Activated naive CD4-positive, alpha-beta T cell treated with anti-CD3 and anti-CD28 coated beads, Interleukin-2, amount 50 U/mL, for 72 hours (primary cell): ENCODE measurements at places on chromosomes 7 and 10.
A peak's percentile ranks its signal among the peaks of the same experiment; 100 is the strongest.

DNA sequence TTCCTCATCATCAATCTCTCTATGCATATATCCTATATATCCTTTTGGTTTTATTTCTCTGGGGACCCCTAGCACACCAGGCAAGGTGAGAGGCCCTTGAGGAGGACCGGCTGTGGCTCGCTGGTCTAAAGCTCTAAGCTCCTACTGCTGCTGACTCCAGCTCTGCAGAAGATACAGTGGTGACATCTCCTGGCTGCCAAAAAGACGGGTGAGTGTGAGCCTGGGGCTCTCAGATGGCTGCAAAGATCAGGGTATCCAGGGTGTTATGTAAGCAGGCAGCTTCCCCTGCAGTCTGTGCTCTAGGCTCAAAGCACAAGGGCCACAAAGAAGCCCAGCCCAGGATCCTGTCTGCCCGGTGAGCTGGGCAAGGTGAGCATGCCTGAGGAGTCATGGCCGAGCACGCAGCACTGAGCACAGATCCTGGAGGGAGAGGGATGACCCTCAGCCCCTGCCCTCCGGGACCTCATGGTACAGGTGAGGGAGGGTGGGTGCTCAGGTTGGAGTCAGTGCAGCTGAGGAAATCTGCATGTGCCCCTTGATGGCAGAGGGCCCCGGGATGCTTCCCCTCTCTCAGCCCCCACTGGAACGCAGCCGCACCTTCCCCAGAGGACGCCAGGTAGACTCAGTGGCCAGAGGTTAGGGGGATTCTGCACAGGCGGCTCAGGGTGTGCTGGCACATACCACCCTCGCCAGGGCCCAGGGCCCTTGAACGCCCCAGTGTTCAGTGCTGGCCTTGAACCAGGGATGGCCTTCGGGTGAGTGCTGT is 95.4 kb upstream of the INSIG1 start:
- DNase-seq, result peak; percentile 51

DNA sequence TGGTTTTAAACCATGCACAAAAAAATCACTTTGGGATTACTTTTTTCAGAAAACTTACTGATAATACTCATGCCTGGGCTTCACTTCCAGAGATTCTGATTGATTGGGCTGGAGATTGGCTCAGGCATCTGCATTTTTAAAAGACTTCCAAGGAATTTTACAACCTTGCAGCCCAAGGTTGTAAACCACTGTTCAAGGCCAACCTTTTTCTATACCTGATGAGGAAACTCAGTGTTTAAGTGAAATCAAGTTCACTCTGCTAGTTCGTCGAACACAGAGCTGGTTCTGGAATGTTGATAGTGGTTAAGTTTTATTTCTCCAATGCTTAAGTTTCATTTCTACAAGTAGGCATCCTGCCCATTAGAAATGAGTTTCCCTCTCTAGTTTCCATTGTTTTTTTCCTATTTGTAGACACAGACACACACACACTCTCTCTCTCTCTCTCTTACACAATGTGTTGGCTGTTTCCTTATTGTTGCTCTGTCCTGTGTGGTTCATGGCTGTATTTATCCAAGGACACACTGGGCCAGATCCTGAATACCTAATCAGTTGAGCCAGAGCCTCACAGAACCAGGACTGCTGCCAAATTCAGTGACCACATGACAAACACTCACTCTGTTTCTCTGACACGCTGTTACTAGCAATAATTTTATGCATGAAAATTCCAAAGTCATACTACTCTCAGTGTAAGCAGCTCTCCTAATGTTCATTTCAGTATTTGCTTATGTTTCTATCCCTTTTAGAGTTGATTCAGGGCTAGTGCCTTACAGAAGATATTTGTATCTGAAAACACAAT is 3.7 kb upstream of the IFIT1B start:
- DNase-seq, result no peak

- no peak for DNase-seq
Observed at GRCh38 chr10:3213208-3213607, 40.6 kb upstream of the PITRM1 start.

DNA sequence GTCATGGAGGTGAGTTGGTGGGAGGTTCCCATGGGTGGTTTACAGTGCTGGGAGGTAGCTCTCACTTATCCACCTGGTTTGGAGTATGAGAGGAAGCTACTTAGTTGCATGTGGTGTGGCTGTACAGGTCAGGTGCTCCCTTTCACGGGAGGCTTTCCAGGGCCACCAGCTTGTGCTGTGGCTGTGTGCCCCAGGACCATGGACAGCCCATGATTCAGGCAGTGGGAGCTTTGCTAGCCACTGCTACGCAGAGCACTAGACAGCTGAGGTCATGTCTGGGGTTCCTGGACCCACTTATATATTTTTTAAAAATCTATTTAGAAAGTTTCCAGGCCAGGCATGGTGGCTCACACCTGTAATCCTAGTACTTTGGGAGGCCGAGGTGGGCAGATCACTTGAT is 42.5 kb upstream of the KCNMA1 start:
- no peak for DNase-seq

DNA sequence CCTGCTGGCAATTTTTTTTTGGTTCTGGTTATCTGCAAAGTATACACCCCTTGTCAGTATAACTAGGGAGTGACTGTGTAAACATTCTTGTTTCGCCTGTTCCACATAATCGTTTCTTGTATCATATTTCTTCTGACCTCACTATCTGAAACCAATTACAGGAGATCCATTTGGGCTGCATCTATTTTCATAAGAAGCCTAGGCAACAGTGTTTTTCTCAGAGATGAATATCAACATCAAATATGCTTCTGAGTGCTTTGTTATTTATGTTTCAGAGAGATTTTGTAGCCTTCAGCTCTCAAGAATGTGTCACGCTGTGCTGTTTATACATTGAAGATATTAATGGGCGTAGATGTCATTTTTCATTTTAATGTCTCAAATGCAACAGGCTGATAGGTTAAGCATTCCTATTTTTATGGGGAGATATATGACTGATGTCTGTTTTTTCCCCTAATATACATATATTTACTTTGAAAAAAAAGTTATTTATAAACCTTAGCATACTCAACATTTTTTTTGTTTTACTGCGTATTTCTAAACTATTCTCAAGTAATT is 115.5 kb downstream of the FOXP2 start:
- no peak for DNase-seq

- no peak for DNase-seq
Observed at GRCh38 chr10:52221923-52222322, 92.2 kb upstream of the DKK1 start.

DNA sequence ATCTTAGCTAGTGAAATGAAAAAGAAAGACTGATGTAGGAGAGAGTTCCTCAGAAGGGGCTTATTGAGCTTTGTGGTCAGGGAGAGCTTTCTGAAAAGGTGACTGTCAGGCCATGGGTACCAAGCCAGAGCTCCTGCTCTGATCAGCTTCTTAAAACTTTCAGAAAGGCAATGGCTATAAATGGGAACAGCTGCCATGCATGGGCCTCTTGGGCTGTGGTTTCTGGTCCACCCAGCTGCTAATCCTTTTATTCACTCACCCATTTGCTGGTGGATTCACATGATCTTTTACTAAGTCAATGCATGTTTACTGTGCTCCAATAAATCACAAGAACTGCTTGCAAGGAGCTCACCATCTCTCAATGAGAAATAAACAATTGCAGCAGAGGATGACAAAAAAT is 60.1 kb upstream of the ZPBP start:
- DNase-seq, result no peak

DNA sequence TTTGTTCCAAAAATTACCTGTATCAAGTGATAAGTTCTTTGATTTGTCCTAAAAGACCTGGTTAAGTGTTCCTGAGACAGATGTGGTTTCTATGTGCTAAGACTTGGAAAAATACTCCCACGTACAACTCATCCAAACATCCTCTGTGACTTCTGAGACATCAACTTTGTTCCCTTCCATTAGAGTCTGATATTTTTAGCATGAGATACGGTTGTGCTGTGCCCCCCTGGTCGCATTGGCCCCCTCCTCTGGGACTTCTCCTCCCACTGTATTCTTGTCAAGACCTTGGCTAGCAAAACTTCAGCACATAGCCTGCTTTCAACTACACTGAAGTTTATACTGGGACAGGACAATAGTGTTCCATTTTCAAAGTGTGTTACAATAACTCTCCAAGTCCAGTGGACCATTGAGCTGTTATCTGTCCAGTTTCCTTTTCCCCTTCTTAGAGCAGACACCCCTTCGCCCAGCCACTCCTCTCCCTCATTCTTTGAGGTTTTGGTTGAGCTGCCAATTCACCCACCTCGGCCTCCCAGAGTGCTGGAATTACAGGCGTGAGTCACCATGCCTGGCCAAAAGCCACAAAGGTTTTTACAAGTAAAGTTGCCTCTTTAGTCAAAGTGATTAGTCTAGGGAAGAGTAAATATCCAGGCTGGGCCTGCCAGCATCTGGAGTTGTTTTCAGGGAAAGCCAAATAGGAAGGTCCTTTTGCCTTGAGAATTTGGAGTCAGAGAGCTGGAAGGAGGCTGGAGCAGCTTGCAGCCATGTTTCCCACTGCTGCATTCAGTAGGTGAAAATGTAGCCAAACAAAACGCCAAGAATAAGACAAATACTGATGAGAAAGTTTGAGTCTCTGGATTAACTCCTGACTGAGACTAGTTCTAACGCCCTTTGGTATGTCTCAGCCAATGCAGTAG is 17.8 kb upstream of the PDLIM1 start:
- DNase-seq, result no peak

GRCh38 chr7:88095-88926 is 104.1 kb upstream of the FAM20C start:
- DNase-seq, result no peak

DNA sequence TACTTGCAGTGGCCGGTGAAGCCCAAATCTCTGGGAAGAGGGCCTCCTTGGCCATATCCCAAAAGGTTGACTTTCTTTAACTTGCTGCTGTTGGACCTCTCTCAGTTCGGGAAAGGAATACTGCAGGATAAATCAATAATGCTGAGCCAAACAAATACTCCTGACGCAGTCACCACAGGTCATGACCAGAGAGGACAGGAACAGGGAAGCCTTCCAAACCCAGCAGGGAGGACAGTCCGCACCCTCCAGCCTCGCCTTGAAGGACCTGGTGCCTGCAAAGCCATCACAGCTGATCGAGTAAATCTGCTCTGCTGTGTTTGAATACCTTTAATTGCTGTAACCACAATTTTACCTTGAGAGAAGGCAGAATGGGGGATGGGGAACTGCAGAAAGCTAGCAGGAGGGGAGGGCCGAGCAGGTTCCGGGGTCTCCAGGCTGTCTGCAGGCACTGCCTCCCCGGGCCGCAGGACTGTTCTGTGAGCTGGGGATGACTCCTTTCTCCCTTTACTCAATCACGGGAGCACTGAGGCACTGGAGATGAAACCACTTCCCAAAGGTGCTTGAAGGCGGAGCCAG is 20.8 kb upstream of the INSIG1 start:
- no peak for DNase-seq

DNA sequence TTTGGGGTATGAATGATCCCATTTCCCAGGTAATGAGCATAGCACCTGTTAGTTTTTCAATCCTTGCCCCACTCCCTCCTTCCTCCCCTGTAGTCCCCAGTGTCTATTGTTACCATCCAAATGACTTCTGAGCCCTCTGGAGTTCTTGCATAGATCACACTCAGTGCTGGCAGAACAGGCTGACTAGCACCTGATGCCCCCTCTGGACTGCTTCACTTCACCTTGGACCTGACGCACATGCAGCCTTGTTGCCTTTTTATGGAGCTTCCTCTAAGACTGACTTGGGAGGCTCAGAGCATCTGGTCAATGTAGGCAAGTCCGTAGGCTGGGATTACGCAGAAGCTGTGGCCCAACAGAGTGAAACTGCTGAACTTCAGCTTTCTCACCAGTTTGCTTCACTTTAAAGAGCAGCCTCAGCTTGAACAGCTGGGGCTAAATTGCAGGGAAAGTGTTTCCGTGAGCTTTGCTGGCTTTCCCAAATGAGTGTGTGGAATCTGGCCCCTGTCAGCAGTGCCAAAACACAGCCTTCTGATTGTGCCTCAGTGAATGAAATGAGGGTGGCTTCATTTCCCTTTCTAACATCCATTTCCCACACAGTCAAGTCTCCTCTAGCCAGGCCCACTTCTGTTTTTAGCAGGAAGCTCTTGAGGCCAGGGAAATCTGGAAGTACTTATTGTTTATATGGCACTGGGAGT is 48.5 kb downstream of the NXPH1 start:
- no peak for DNase-seq

DNA sequence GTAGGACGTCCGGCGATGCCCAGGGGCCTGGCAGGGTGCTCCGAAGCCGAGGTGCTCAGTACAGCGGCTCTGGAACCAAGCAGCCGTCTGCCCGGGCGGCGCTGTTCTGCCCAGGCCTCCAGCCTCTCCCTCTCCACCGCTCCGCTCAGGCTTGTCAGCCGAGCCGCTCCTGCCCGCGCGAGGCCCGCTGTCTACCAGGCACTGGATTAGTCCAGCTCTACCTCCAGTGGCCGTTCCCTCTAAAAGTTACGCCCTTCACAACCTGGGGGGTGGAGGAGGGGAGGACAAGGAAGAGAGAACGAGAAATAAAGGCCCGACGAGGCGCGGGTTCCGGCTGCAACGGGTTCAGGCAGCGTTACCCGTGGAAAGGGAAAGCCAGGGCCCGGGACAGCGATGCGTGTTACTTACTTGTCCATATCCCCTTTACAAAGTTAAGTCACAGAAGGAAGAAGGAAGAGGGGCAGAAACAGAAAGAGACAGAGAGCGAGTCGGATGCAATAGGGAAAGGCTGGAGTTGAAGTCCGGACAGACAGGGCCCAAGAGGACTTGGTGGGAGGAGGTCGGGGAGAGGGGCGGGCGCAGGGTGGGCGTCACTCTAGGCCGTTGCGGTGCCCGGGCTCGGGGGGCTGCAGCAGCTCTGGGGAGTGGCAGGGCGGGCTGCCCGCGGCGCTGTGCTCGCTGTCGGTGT is 2.8 kb downstream of the SP8 start:
- DNase-seq, result no peak

GRCh38 chr10:129695671-129696070 is 228.6 kb downstream of the MGMT start:
- no peak for DNase-seq

GRCh38 chr10:125152450-125153368 is 7.7 kb downstream of the CTBP2 start:
- DNase-seq, result no peak

GRCh38 chr7:44608916-44609648 is 2.7 kb downstream of the OGDH start:
- DNase-seq, result no peak

GRCh38 chr10:82211346-82211745 is 336.4 kb downstream of the NRG3 start:
- no peak for DNase-seq

GRCh38 chr7:140534743-140535142 is 55.4 kb upstream of the MKRN1 start:
- no peak for DNase-seq

- DNase-seq, result no peak
Observed at GRCh38 chr7:2879354-2879753, 35.2 kb upstream of the GNA12 start.

GRCh38 chr10:62817121-62817765 is 1.1 kb upstream of the EGR2 start:
- peak; percentile 63 for DNase-seq

DNA sequence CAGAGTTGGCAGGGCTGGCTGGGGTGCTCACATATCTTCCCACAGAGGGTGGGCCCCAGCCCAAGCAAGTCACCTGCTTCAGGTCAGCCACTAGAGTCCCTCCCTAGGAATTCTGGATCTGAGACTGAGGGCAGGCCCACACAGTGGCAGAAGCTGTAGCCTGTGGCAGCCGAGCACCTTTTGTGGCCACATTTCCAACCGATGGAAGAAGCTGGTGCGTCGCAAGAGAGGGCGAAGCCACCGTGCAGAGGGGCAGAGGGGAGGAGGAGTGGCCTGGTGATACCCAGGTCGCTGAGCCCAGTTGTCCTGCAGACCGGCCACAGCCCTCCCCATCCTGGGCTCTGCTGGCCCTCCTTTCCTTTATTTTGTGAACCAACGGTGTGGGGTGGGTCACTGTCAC is 5.3 kb downstream of the POLM start:
- DNase-seq, result no peak
